ENCODE measurements at places on chromosomes 16 and 17. TPM values are rescaled to one million over a fixed set of nuclear protein-coding genes. Genes with fewer than 3 reads are reported as not detected.

BAHCC1 gene
- 29.2 TPM for total RNA-seq

DHRS7C gene
- total RNA-seq, result not detected

RDM1 gene
- 9.6 TPM for total RNA-seq

SNX11 gene
- 23.1 TPM for total RNA-seq

AP1G1 gene
- 155 TPM for total RNA-seq

CIAPIN1 gene
- 74.9 TPM for total RNA-seq

MKS1 gene
- 34.3 TPM for total RNA-seq

TLCD3B gene
- total RNA-seq, result 51.8 TPM

MMP15 gene
- total RNA-seq, result 194 TPM

CRHR1 gene
- total RNA-seq, result 0.55 TPM

SDK2 gene
- 36.9 TPM for total RNA-seq

CPHXL2 gene
- not detected for total RNA-seq

FOXL1 gene
- 4.6 TPM for total RNA-seq

TNFRSF17 gene
- 3.2 TPM for total RNA-seq

MRTFB gene
- 91.4 TPM for total RNA-seq

SLC38A8 gene
- total RNA-seq, result 0.39 TPM
